WERI-Rb-1 (cell line): ENCODE measurements at places on chromosomes 6 and 20.

- DNase-seq: no peak
Measured at GRCh38 chr6:53090576-53090975, 25.4 kb downstream of the FBXO9 start.

- no peak for DNase-seq
Measured at GRCh38 chr6:160508599-160508998, 155.5 kb downstream of the LPA start.

GRCh38 chr6:38783443-38784228, 68.5 kb downstream of the DNAH8 start:
- peak; percentile 56 for DNase-seq

- DNase-seq: no peak
Measured at GRCh38 chr6:170111816-170112582, 178.9 kb downstream of the DLL1 start.

- DNase-seq: no peak
Measured at GRCh38 chr6:88670369-88670768, 293.0 kb downstream of the RNGTT start.

DNA sequence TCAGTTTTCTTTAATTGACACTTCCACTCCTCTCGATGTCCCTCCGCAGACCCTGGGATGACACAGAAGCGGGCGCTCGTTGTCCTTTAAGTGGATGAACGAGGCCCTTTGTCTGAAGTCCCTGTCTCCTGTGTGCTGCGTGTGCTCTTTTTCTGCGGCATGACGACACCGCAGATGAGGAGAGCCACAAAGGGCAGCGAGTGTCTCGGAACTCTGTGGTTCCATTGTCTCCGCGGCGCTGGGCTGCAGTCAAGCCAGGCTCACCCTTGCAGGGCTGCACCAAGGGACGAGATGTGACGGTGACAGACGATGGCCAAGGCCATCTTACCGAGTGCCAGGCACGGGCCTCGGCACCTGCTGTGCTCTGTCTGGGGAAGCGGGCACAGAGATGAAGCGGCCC, 10.6 kb downstream of the PRR18 start:
- no peak for DNase-seq

- no peak for DNase-seq
Measured at GRCh38 chr6:13025893-13026499, 302.3 kb downstream of the TBC1D7 start.

- DNase-seq: peak; percentile 22
Measured at GRCh38 chr20:36097337-36098151, 57.0 kb upstream of the EPB41L1 start.

GRCh38 chr6:89260832-89261231, 43.7 kb upstream of the GABRR1 start:
- DNase-seq: peak; percentile 58

- no peak for DNase-seq
Measured at GRCh38 chr6:163863565-163863964, 449.0 kb downstream of the QKI start.

DNA sequence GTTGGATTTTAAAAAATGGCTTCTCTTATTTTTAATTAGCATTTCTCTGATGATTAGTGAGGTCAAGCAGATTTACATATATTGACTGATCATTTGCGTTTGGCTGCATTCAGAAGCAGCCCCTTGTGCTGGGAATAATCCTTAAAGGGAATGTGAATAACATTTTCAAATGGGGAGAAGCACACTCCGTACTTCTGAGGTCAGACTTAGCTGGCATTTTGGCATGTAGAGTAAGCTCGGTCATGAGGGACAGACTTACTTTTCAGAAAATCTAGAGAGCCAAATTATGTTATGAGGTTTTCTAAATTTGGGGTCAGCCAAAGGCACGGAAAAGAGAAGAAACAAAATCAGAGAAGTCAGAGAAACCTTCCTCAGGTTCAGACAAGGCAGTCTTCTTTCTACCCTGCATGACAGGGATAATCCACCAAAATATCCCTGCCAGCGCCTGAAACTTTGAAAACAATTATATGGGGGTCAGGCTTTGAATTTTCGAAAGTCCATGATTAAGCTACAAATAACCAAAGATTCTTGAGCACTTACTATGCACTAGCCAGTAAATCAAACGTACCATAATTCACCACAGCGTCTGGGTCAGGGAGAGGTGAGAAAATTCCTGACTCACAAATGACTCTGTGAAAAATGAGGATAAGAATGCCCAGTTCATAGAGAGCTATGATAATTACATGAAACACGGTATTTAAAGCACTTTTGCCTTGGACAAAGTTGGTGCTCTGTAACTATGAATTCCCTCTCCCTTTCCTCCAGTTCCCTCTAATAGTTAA, 44.9 kb downstream of the ADAT2 start:
- DNase-seq: no peak

GRCh38 chr6:38935051-38935450, 113.5 kb upstream of the GLP1R start:
- DNase-seq: no peak

- peak; percentile 15 for DNase-seq
Measured at GRCh38 chr20:21027569-21027968, 78.6 kb downstream of the LINC00237 start.

DNA sequence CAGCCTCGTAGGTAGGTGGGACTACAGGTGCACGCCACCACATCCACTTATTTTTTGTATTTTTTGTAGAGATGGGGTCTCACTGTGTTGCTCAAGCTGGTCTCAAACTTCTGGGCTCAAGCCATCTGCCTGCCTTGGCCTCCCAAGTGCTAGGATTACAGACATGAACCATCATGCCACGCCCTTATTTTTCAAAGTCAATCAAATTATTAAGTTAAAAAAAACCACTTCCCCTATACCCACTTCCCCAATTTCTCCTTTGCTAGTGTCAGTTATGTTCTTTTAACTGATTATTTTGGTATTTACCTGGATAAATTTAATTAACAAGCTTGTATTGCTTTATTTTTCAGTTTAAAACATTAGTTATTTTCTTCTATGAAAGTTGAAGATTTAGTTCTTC, 49.6 kb downstream of the RIOK1 start:
- no peak for DNase-seq

GRCh38 chr20:49569411-49570115, 1.6 kb upstream of the PTGIS start:
- DNase-seq: no peak
